ENCODE measurements at places on chromosomes 6 and 20.
A peak's percentile ranks its signal among the peaks of the same experiment; 100 is the strongest.

DNA sequence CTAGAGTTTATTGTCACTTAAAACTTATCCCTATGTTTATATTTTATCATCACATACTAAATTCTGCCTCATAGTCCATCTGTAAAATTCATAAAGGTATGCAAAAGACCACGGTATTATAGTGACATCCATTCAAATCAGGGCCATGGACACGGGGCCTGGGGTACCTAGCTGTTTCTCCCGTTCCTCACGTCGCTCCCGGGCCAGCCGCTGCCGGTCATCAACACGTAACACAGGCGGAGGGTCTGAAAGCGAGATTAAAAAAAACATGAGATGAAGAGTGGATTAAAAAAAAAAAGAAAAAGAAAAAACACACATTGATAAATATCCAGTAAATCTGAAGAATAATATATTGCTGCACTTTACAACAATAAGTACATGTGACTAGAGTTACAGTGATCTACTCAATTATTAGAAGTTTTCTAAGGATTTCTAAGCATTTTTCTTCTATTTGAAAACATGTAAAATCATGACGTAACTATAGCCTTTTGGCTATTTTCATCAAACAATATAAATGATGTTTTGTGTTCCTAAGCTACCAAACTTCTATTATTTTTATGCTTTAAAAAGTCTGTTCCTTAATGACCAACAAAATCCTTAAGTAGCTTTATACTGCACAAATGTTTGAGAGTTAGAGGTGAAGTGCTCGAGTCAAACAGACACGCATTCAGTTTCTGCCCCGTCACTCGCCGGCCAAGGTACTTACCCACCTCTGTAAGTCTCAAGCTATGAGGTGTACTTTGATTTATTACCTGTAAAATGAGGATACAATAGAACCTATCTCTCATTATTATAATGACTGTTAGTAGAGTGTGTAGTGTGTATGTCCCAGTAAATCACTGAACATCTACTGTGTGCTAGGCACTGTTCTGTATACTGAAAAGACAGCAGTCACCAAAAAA lies 122.1 kb upstream of the BCLAF1 start:
- DNase-seq = no peak

DNA sequence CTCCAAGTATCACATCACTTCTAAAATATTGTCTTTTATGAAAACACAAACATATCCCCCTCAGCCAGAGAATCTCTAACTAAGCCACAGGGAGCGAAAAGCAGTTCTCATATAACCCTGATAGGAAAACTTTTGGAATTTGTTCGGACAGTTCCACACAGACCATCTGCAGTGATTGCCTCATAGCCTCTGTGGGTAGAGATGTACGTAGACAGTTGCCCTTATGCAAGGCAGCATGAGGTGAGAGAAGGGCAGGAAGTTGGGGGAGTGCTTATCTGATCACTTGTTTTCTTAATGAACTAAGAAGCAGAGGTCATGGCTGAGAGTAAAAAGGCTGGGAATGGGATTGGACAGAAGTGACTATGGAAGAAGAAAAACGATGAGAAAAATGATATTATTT lies 39.6 kb downstream of the SLC23A2 start:
- no peak for DNase-seq

DNA sequence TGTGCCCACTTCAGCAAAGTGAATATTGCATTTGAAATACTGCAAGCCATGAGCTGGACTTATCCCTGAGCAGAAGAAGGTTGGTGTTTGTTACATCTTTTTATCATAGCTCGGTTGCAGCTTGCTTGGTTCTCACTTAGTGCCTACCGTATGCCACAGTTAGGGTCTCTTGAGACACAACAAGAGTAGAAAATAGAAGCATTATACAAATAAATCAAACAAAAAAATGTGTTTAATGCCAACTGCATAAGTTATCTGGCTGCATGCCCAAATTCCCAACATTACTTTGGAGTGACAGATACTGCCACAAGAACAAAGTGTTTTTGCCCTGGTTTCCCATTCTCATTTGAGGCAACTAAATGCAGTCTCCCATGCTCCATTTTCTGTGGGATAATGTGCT lies 53.9 kb upstream of the LAMP5 start:
- DNase-seq = no peak

DNA sequence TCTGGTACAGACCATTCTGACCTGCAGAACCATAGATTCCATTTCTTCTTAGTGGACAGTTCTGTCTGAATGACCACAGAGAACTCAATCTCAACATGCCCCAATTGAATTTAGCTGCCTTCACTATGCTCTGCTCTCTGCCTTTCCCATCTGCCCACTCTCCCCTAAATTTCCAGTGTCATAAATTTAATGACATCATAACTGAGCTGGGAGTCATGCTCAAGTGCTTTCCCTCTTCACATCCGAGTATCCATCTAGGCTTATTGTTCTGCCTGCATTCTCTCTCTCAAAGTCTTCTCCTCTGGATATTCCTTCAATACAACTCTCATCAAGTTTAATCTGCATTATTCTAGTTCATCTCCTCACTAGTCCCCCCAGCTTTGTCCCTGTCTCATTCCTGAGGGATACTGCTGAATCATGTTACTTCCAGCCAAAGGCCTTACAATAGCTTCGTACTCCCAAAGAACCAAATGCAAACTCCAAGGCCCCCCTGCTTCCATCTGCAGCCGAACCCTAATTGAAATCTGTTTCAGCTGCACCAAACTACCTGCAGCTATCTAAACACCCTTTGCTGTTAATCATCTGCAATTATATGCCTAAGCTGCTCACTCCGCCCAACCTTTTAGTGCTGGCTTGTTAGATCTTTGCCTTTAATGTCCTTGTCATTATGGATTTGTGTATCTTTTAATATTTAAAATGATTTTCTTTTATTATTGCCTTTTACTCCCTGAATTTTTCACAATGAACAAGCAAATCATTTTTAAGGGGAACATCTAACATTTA lies 46.1 kb downstream of the SLC35B3 start:
- DNase-seq = no peak

DNA sequence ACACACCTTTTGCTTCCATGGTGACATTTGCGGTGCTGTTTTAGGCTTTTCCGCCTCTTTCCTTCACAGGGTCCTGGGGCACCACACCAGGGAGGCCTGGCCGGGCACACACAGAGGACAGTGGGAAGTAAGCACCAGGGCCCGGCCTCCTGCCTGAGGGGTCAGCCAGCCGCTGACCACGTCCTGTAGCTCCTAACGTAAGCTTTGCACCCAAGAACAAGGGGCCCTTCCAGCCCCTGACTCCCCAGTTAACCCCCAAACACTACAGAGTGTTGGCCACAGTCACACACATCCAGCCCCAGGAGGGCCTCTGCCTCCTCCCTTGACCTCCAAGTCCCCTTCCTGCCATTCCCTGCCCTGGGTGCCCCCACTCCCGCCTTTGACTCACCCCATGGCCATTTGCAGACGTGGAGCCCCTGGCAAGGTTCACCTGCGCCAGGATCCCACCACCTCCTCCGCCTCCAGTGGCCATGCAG lies 54.7 kb downstream of the YTHDF1 start:
- no peak for DNase-seq

DNA sequence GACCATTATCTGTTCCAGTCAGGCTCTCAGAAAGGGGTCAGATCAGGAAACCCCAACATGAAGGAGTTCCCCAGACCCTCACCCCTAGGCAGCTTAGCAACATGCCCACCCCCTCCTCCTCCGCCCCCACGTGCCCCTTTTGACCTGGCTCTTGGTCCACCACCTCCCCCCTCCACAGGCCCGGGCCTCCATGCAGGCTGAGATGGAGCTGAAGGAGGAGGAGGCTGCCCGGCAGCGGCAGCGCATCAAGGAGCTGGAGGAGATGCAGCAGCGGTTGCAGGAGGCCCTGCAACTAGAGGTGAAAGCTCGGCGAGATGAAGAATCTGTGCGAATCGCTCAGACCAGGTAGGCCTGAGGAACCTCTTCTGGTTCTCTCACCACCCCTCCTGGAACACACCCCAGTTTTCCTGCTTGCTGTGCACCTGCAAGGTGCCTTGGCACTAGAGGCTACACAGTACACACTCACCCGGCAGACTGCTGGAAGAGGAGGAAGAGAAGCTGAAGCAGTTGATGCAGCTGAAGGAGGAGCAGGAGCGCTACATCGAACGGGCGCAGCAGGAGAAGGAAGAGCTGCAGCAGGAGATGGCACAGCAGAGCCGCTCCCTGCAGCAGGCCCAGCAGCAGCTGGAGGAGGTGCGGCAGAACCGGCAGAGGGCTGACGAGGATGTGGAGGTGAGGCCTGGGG lies 21.9 kb downstream of the DEF6 start:
- no peak for DNase-seq

DNA sequence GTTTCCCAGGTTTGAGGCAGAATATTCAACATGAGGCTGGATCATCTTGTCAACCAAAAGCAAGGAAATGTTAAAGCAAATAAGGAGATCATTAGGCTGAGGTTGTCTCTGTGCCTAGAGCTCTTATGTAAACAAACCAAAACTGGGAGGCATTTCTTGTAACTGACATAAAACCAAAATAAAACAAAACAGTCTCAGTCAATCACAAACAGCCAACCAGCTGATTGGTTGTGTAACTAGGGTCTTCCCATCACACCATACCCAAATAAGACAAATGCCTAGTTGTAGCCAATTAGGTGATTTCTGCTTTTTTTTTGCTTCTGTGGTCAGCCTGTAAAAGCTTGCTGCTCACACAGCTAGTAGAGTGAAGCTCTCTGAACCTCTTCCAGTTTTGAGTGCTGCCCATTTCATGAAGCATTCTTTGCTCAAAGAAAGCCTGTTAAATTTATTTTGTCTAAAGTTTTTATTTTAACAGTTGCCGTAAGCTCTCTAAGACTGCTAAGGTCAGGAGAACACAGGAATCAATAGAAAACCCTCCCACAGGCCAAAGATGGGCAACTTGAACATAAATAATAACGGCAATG lies 8.9 kb upstream of the FITM2 start:
- DNase-seq = no peak

DNA sequence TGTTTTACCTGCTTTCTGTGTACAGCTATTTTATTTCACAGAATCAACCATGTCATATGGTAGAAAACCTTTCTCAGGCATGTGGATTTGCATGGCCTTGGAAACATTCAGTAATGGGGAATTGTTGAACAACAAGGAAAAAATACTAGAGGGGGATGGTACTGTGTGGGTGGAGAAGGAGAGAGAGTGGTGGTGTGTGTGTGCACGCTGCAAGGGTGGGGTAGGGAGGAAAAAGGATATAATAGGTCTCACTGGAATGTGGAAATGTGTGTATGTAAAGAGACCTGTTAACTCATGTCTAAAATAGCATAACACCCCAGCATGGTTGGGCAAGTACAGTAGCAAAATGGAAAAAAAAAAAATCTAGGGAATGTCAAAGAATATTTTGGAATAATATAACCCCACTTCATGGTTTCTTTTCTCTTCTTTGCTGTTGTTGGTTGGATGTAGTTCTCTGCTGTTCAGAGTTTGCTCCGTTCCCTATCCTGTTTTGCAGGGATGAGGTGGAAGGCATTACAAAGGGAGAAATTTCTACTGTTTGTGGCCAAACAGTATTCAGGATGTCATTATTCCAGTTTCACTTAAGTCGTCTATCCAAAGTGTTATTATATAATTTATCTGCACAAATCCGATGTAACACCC lies 93.9 kb upstream of the CITED2 start:
- DNase-seq = no peak

- no peak for DNase-seq
Observed at GRCh38 chr6:4300917-4301316, 165.5 kb upstream of the ECI2 start.

DNA sequence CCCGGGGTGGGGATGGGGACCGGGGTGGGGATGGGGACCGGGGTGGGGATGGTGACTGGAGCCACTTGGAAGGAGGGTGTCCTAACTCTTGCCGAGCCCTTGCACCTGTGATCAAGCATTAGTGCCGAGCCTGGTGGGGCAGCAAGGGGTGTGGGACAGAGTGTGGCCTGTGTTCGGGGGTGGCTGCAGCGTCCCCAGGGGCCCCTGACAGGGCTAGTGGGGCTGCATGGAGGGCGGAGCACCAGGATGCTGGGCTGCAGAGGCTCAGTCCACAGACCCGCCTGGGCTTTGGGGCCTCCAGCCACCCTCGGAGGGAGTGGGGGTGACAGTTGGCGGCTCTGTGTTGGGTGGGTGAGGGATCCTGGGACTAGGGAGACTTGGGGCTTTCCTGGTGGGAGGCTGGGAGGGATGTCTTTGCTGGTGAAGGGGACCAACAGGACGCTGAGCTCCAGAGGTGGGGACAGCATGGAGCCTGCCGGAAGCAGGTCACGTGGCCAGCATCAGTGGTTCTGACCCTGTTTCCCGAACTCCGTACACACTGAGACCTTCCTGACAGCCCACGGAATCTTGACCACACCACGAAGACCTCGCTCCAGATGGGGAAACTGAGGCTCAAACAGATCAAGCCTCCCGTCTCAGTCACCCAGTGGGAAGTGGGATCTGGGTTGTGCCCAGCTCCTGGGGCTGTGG lies 4.6 kb downstream of the RBBP8NL start:
- no peak for DNase-seq

- no peak for DNase-seq
Observed at GRCh38 chr6:169425628-169426370, 172.2 kb upstream of the THBS2 start.

DNA sequence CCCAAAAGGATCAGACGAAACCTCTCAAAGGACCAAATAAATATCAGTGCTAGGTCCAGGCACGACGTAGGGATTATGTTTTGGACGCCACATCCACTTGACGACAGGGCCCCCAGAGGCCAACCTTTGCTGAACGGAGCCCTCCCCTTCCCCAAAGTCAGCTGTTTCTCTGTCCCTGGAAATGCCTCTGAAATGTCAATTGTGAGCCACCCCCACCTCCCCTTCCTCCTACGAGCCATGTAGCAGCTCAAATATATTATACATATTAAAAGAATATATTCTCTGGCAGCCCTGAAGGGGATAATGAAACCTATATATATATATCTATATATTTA lies 39.6 kb upstream of the BLCAP start:
- DNase-seq = no peak

DNA sequence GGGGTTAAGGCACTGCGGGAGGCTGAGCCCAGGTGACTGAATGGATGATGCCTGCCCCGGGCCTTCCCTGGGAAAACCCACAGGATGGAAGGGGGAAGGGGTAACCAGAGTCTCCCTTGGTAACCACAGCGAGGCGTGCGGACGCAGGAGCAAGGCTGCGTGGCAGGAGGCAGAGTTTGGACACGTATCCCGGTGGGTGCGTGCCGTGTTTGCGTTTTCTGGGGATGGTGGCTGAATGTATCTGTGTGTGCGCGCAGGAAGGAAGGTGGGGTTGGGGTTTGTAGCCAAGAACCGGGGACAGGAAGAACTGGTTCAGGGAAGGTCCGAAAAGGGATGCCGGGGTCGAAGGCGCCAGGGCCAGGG lies 1.8 kb downstream of the MDGA1 start:
- no peak for DNase-seq

GRCh38 chr6:37934276-37934675 lies 114.7 kb downstream of the ZFAND3 start:
- no peak for DNase-seq

GRCh38 chr20:51861726-51862466 lies 59.6 kb upstream of the SALL4 start:
- no peak for DNase-seq

GRCh38 chr20:4795394-4795793 lies 73.7 kb downstream of the PRND start:
- peak; percentile 26 for DNase-seq

- no peak for DNase-seq
Observed at GRCh38 chr6:144555066-144555465, 269.9 kb downstream of the UTRN start.

Data from activated CD4-positive, alpha-beta T cell treated with anti-CD3 and anti-CD28 coated beads for 1 hour (primary cell).